Fibroblast of villous mesenchyme (primary cell): ENCODE measurements at places on chromosomes 2 and 18. TPM values are rescaled to one million over a fixed set of nuclear protein-coding genes. Genes with fewer than 3 reads are reported as not detected.

DNA sequence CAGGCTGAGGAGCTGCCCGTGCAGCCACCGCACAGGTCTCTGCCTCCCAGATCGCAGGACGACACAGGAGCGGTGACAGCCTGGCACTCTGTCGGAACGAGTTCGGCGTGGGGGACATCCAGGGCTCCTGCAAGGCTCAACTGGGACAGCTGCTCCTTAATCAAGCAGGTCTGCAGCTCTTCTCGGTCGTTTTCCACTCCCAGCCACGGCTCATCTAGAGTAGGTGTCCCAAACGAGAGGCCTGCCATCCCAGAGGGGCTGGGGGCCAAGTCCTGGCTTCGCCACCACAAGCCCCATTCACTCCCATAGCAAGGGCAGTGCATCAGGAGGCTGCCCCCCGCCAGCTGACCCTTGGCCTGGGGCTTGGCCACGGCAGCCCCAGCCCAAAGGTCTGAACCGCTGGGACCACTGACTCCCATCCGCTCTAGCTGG lies 22.5 kb downstream of the PASK start:
- no peak for DNase-seq

- no peak for DNase-seq
These were observed 497.2 kb upstream of the PIK3C3 start for GRCh38 chr18:41457765-41458326.

Gene SMYD1
- under 0.01 TPM in 1 of 2 replicates, not detected in the other for total RNA-seq

Gene IL18R1
- 0.43 and 0.64 TPM in 2 replicates for total RNA-seq

Gene CNDP1
- total RNA-seq = not detected in 2 replicates

Gene UGT1A10
- not detected in 2 replicates for total RNA-seq

Gene SERPINB13
- total RNA-seq = not detected in 2 replicates
